Endothelial cell of umbilical vein (primary cell): ENCODE measurements at places on chromosomes 6 and 20. TPM values are rescaled to one million over a fixed set of nuclear protein-coding genes. Genes with fewer than 3 reads are reported as not detected.
A peak's percentile ranks its signal among the peaks of the same experiment; 100 is the strongest.

DNA sequence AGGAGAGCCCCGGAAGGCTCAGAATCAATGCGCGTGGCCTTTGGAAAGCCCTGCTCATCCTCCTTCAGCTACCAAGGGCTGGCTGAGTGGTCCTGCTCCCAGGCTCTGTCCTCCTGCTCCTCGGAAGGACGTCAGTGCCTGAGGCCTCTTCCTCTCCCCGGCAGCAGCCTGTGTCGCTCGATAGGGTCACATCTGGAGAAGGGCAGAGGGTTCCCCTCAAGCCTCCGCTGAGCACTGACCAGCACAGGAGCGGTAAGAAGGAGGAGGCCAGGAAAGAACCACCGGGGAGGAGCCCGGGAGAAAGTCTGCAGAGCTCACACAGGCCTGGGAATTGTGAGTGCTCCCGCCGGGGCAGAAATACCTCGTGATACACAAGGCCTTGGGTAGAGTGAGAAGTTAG, 21.2 kb downstream of the KIF25 start:
- DNase-seq: no peak

GRCh38 chr20:48041078-48041780, 255.9 kb upstream of the SULF2 start:
- DNase-seq: no peak

DNA sequence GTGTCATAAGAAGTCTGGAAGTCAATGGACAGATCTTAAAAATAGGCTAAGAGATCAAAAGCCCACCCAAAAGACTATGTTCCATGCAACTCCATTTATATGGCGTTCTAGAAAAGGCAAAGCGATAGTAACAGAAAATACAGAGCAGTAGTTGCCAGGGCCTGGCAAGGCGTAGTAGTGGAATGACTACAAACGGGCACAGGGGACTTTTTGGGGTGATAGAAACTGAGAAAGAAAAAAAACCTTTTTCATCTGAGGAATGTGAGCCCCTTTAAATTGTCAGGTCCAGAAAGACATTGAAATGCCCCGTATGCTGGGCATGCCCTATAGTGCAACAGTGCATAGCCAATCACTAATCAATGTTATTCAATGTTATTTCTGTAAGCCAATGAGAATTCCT, 47.2 kb upstream of the FAM50B start:
- DNase-seq: no peak

- no peak for DNase-seq
These were observed 80.4 kb upstream of the RIPOR2 start for GRCh38 chr6:25016014-25016720.

DNA sequence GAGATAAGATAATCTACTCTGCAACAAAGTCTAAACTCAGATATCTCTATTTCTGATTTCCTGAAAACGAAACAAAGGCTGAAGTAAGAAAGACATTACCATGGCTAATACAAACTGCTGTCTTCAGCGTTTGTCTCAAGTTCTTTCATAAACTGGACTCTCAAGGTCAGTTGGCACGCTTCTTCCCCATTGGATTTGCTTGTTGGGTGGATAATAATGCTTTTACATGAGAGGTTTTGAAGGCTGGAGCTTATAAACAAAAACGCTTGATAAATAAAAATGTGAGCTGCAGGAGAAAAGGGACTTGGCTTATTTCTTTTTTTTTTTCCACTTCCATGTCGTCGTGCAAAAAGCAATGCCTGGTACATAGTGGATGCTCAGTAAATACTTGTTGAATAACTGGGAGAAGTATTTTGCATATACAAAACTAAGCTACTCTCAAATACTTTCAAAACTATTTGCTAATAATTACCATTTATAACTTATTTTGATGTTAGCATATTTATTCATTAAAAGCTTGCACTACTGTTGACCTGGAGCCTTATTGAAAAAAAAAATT, 65.7 kb upstream of the EEF1A1 start:
- peak; percentile 62 for DNase-seq

DNA sequence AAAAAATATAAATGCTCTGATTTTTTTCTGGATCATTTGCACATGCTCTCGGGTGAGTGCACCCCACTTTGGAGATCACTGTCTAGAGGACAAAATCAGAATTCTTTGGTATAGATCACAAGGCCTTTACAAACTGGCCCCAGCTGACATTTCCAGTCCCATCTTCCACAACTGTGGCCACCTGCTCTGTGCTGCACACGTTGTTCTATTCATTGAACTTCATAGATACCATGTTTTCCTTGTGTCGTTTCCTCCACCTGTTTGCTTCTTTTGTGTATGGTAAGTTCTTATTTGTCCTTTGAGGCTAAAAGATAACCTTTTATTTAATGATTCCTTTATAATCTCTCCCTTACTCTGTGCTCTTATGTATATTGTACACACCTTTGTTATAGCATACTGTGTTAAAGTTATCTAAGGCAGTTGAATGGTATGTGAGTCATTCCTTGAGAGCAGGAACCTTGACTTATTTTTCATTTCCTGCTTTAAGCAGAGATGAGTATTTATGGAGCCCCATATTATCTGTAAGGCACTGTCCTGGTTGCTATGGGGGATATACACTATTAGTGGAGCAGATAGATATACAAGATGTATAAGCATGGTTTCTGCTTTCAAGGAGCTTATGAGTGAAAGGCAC, 12.0 kb upstream of the SLC17A5 start:
- no peak for DNase-seq

- DNase-seq: peak; percentile 66
These were observed 7.3 kb downstream of the VWA7 start for GRCh38 chr6:31769684-31770371.

DNA sequence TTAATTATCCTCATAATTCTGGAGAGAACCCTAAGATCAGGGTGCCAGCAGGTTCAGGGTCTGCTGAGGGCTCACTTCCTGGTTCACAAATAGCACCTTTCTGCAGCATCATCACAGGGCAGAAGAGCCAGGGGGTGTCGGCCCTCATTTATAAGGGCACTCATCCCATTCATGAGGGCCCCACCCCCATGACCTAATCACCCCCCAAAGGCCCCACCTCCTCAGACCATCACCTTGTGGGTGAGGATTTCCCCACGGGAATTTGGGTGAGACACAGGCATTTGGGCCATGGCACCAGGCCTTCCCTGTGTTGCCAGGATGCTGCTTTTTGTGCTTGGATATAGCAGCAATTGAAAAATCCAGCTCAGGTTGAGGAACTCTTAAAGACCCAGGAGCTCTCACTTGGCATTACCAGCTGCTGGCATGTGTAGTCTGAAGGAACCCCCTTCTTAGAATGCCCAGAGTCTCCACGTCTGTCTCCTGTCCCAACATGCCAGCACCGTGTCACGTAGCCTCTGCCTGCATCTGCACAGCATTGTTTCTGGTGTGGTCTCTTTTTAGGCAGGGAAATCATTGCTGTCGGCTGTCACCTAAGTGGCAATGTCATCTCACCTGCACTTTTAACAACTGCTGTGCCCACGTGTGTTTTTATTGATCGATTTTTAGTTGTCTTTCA, 71.5 kb downstream of the RPP40 start:
- no peak for DNase-seq

GRCh38 chr20:58466729-58467571, 48.2 kb downstream of the APCDD1L start:
- no peak for DNase-seq

- DNase-seq: peak; percentile 92
These were observed 15.9 kb upstream of the PTGIS start for GRCh38 chr20:49583669-49584417.

DNA sequence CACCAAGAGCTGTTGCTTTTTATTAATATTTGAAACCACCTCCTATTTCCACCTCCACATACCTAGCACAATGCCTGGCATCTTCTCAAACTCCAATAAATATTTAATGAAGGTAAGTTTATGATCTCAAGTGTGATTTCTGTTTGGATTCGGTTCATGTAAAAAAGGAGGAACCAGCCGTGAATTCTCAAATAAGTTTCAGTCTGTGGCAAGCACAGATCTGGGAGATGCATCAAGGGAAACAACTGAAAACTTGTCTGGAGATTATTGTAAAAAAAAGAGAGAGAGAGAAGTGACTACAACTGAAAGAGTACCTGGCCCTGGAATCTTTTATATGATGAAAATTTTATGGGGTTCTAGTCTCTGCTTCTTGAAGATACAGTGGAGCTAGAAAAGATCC, 52.8 kb upstream of the PNRC1 start:
- no peak for DNase-seq

DNA sequence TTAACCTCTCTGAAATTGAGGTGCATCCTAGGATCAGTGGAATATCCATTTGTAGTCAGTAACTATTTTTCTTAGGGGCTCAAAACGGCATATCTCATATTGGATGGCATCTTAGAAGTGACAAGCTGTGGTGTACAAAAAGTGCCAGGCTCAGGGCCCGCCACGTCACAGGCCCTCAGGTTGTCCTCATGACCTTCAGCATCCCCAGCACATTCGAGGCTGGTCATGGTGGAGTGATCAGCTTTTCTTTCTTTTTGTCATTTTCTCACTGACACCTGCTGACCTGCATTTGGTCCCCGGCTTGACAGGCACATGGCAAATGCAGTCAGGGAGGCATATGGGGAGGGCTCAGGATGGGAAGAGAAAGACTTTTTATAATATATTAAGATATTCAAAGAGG, 7.1 kb upstream of the E2F1 start:
- no peak for DNase-seq

The PAQR8 gene
- polyA plus RNA-seq: 4.3 TPM in 2 replicates

The STK38 gene
- 10.1 and 10.2 TPM in 2 replicates for polyA plus RNA-seq

The ARMH2 gene
- not detected in 2 replicates for polyA plus RNA-seq

The ADGB gene
- polyA plus RNA-seq: not detected in 2 replicates

The TPX2 gene
- polyA plus RNA-seq: 18.1 and 24.8 TPM in 2 replicates

The BTN1A1 gene
- polyA plus RNA-seq: not detected in 2 replicates

The SRSF12 gene
- polyA plus RNA-seq: 0.06 and 0.07 TPM in 2 replicates

The RNF144B gene
- 14.3 and 18.1 TPM in 2 replicates for polyA plus RNA-seq
